ENCODE measurements at places on chromosomes 12 and 14.

DNA sequence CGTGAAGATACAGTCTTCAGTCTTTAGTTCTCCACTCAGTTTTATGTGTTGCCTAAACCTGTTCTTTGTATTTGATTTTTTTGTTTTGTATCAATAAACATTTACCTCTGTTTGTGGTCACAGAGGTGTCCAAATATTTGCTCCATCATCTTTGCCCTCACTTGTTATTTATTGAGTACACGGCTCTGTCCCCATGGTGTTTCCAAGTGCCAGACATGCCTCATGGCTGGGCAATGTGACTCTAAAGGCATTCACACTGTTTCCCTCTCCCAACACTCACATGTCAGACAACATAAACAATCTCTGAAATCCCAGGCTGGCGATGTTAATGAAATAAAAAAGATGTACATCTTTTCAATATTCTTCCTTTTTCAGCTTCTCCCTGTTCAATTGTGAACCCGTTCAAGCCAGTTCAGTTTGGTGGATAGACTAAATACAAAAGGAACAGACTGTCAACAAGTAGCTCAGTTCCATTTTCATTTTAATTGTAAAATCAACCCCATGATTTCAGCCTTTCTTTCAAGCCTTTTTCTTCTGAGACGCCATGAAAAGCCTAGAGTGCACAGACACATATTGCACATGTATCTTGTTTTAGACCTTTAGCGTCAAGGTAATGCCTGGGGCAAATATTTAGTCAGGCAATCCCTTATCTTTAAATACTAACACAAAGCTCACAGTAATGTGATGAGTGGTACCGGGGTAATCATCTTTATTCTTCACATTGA lies 680.7 kb downstream of the GALC start:
- H3K4me3 ChIP-seq: no peak overlapping the region
- no peaks in the 10 kb centered on the region for H3K36me3 ChIP-seq
- H3K27ac ChIP-seq: no peak overlapping the region
- H3K4me1 ChIP-seq: no peaks in the 10 kb centered on the region
- H3K27me3 ChIP-seq: no peaks in the 10 kb centered on the region

DNA sequence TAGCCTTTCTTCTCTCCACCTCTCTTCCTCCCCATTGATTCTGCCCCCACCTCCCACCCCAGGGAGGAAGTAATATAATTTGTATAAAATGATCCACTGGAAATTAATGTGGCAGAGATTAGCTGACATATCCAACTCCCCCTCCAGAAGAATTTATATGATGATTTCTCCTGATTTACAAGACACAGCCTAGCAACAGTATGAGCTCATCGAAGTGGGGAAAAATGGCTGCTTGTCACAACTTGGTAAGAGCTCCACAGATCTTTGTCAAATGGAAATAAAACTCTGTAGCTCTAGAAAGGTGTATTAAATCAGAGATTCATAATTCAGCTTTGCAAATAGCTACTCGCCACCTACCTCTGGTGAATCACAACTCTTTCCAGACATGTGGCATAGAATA lies 195.7 kb downstream of the NOVA1 start:
- H3K27ac ChIP-seq: no peak overlapping the region
- no peak overlapping the region for H3K4me3 ChIP-seq
- H3K36me3 ChIP-seq: no peaks in the 10 kb centered on the region
- H3K4me1 ChIP-seq: no peaks in the 10 kb centered on the region
- H3K27me3 ChIP-seq: no peaks in the 10 kb centered on the region

DNA sequence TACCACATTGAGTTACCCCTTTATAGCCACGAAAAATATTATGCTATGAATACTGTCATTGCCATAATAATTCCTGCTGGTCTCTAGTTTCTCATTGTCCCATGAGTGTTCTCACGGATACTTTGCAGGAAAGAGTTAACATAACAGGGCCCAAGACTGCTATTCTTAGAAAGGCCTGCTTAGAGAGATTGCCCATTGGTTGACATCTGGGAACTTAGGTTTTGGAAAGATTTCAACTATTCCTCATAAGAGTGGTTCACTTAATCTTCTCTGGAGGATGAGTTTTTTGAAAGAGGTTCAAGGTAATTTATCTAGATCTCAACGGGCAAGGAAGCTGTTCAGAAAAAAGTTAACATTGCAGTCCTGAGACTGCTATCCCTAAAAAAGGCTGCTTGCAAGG lies 18.4 kb upstream of the PRPF39 start:
- H3K27ac ChIP-seq: no peak overlapping the region
- H3K36me3 ChIP-seq: peaks cover 1% of the 10 kb centered on the region
- no peak for DNase-seq
- no peaks in the 10 kb centered on the region for H3K27me3 ChIP-seq

GRCh38 chr12:65015850-65016249 lies 105.3 kb downstream of the WIF1 start:
- peaks cover 12% of the 10 kb centered on the region for H3K27me3 ChIP-seq
- no peaks in the 10 kb centered on the region for H3K36me3 ChIP-seq
- no peak overlapping the region for H3K4me3 ChIP-seq
- DNase-seq: no peak
- H3K4me1 ChIP-seq: no peaks in the 10 kb centered on the region

GRCh38 chr14:23068789-23069412 lies 11.6 kb upstream of the CDH24 start:
- H3K4me3 ChIP-seq: no peak overlapping the region
- peaks cover 42% of the 10 kb centered on the region for H3K4me1 ChIP-seq
- H3K36me3 ChIP-seq: peaks cover 48% of the 10 kb centered on the region
- peak; percentile 82 for DNase-seq

GRCh38 chr14:91261115-91261514 lies 16.6 kb upstream of the GPR68 start:
- no peak overlapping the region for H3K4me3 ChIP-seq
- peaks cover 73% of the 10 kb centered on the region for H3K4me1 ChIP-seq
- H3K27me3 ChIP-seq: no peaks in the 10 kb centered on the region

- no peak for DNase-seq
- H3K36me3 ChIP-seq: no peaks in the 10 kb centered on the region
- no peak overlapping the region for H3K4me3 ChIP-seq
- peaks cover 2% of the 10 kb centered on the region for H3K27me3 ChIP-seq
Measured at GRCh38 chr14:104927901-104928300, 3.2 kb downstream of the PLD4 start.

DNA sequence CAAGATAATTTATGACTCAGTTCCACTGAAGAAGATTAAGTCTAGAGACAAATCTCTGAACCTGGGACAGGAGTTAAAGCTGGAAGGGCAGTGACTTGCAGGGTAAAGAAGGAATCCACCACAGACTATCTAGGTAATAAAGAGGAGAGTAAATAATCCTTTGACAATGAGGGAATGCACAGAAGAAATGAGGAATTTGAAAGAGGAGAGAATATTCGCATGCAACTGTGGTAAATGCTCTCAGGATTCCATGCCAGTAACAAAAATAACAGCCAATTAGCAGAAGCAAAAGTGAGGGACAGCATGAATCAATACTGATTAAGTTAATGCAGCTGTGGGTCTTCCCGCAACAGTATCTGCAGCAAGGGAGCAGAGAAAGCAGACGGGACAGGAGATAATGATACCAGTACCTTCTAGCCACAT lies 77.0 kb downstream of the KITLG start:
- no peaks in the 10 kb centered on the region for H3K36me3 ChIP-seq
- DNase-seq: no peak
- H3K4me1 ChIP-seq: no peaks in the 10 kb centered on the region
- no peak overlapping the region for H3K27ac ChIP-seq
- no peak overlapping the region for H3K4me3 ChIP-seq

- peak overlapping the region; percentile 99 for H3K27ac ChIP-seq
- H3K36me3 ChIP-seq: peaks cover 63% of the 10 kb centered on the region
- H3K4me1 ChIP-seq: peaks cover 83% of the 10 kb centered on the region
- DNase-seq: peak; percentile 38
- H3K4me3 ChIP-seq: peak overlapping the region; percentile 83
Measured at GRCh38 chr14:101823066-101823465, 61.6 kb downstream of the PPP2R5C start.

- peaks cover 19% of the 10 kb centered on the region for H3K4me1 ChIP-seq
- H3K36me3 ChIP-seq: peaks cover 16% of the 10 kb centered on the region
- H3K27me3 ChIP-seq: no peaks in the 10 kb centered on the region
- no peak for DNase-seq
- H3K27ac ChIP-seq: no peak overlapping the region
Measured at GRCh38 chr12:102118874-102119273, 1.0 kb downstream of the NUP37 start.
